ENCODE measurements at places on chromosomes 3 and 15. TPM values are rescaled to one million over a fixed set of nuclear protein-coding genes. Genes with fewer than 3 reads are reported as not detected.
A peak's percentile ranks its signal among the peaks of the same experiment; 100 is the strongest.

GRCh38 chr3:131907796-131908195 is 127.0 kb downstream of the CPNE4 start:
- no peak for DNase-seq

GRCh38 chr15:70584838-70585706 is 178.3 kb downstream of the UACA start:
- DNase-seq: peak; percentile 24

DNA sequence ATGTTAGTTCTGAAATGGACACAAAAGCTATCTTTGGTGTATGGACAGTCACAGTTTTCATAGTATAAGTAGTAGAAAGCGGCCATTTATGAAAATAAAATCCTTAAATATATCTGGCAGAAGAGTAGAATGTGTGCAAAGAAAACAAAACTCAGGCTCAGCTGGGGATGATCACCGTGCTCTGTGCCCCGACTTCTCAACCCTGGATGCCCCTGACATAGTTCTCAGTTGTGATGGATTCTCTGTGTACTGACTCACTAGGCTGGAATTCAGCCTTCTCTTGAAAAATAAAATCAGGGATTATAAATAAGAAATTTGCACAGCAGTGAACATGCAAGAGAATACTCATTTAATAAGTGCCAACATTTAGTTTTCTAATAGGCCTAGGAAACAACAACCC is 925.1 kb upstream of the NR2F2 start:
- peak; percentile 62 for DNase-seq

DNA sequence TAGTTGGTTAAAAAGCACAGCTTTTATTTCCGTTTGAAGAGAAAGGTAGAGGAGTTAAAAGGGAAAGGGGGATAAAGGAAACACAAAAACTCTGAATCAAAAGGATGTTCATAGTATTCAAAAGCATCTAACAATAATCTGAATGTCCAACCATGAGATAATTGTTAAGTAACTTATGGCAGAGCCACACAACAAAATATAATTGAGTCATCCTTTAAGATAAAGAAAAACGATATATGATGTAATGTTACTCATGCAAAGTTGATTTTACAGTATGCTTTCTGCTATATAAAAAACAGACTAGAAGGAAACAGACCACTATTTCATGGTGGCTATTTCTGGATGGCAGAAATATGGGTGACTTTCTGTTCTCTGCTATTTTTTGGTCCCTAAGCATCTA is 3.9 kb downstream of the XPC start:
- peak; percentile 57 for DNase-seq

- no peak for DNase-seq
These were observed 122.8 kb upstream of the GALNT15 start for GRCh38 chr3:16051691-16052090.

GRCh38 chr3:119825820-119826219 is 43.9 kb downstream of the NR1I2 start:
- no peak for DNase-seq

GRCh38 chr3:58072052-58072762 is 64.0 kb downstream of the FLNB start:
- DNase-seq: peak; percentile 81

- no peak for DNase-seq
These were observed 6.2 kb upstream of the TNFAIP8L3 start for GRCh38 chr15:51100785-51101489.

DNA sequence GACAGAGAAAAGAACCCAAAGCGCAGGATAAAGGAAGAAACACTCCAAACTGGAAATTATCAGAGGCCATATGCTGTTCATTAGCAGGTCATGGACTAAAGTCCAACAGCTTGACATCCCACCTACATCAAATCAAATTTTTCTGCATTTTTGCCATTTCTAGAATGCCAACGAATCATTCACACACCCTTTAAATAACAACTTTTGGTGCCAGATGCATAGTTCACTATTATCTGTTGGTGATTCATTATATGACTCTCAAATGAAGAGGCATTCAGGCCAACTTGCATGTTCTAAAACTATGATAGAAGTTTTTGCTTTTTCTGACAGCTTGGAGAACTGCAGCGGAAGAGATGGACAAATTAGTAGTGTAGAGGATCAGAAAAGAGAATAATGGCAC is 529.8 kb upstream of the NAALADL2 start:
- peak; percentile 54 for DNase-seq

DNA sequence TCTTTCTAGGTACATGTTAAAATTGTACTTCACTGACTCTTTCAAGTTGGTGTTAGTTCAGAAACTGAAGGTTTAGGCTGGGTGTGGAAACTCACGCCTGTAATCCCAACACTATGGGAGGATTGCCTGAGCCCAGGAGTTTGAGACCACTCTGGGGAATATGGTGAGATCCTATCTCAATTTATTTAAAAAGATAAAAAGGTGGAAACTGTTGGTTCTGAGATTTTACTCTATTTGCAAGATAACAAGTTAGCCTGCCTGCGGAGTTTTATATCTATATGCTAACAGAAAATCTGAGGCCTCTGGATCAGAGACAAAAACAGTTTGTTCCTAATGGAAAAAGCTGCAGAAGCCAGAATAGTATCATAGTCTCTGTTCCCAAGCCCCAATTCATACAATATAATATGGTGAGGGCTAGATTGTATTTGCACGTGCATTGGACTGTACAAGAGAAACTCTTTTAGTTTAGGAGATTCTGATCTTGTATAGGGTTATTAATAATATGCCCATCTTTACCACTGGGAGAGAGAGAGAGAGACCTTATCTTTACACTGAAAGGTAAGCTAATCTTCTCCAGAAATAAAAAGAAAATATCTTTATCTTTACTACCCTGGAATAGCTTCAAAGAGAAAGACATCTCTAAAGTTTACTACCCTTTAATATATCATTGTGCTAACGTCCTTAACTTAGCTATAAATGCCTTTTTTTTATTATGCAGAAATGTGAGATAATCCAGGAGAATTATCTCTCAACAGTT is 1267.6 kb downstream of the OTOL1 start:
- DNase-seq: no peak

- no peak for DNase-seq
These were observed 95.4 kb upstream of the DAZL start for GRCh38 chr3:16700651-16701050.

DNA sequence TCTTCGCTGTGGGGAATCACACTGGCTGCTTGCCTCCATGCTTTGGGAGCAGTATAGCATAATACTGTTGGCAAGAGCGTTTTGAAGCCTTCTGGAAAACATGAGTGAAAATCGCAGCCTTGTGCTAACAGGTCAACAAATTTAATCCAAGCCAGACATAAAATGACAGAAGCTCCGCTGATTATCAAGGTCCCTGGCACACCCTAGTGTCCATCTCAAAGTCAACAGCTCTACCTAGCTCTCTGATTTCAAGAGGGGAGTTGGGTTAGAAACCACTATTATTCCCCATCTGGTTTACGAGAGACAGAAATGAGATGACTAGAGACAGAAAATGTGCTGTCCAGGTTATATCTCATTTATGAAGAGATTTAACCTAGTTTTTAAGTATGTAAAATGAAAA is 73.6 kb upstream of the MDFIC2 start:
- DNase-seq: no peak

DNA sequence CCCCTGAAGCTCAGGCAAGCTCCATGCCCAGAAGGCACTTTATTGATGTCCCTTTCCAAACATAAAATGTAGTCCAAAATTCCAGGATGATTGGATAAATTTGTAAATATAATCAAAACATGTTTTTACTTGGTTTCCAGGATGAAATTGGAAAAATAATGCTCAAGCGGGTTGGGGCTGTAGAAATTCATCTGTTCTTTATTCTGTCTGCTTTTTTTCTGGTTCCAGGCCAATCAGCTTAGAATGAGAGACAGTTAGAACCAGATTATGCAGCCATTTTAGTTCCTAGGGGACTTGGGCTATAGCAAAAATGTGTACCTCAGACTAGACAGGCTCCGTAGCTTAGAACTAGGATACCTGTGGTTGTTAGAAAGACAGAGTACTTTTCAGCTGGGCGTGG is 450.8 kb downstream of the MCTP2 start:
- no peak for DNase-seq

DNA sequence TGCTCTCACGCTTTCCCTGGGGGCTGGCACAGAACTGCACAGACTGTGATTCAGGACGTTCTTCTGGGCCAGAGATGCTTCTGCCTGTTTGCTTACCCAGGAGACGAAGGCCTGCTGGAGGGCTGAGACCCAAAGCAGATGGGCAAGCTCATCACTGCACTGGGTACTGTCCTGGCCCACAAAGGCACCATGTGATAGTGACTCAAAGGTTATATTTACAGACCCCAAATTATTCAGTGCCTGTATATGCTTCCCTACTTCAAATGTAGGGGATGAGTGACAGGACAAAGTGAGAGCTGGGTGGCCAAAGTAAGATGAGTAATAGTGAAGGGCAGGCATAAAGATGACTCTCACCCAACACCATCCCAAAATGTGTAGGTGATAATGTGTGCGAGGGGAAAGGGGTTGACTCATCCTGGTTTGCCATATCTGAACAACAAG is 127.4 kb downstream of the WDR76 start:
- peak; percentile 33 for DNase-seq

DNA sequence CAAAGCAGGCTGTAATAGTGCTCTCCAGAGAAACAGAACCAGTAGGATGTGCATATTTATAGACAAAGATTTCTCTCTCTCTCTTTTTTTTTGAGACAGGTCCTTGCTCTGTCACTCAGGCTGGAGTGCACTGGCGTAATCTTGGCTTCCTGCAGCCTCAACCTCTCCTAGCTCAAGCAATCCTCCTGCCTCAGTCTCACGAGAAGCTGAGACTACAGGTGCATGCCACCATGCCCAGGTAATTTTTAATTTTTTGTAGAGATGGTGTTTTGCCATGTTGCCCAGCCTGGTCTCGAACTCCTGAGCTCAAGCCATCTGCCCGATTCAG is 67.1 kb upstream of the CHD2 start:
- no peak for DNase-seq

DNA sequence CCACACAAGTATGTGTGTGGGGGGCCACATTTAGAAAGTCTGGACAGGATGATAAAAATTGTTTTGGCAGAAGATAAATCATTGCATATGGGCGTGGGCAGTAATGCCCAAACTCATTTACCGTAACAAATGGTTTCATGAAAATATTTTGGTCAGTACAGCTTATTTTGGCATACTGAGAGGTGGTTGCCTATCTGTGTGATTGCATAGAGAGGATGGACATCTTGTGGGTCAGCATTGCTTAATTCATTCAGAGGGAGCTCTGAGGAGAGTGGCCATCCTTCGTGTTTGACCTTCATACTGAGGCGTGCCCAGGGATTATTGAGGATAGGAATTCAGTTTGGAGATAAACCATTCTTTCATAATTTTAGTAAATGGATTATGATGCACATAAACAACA is 162.5 kb downstream of the GAP43 start:
- no peak for DNase-seq

- DNase-seq: no peak
These were observed 9.1 kb upstream of the SYN2 start for GRCh38 chr3:11995120-11995519.

- DNase-seq: no peak
These were observed 36.9 kb downstream of the TCAIM start for GRCh38 chr3:44375450-44375849.

GRCh38 chr15:94230883-94231722 is at the start of gene MCTP2:
Gene MCTP2 (plus strand): TSS chr15:94231561. CDS start chr15:94298266, 66,705 bp downstream.
- peak; percentile 70 for DNase-seq

DNA sequence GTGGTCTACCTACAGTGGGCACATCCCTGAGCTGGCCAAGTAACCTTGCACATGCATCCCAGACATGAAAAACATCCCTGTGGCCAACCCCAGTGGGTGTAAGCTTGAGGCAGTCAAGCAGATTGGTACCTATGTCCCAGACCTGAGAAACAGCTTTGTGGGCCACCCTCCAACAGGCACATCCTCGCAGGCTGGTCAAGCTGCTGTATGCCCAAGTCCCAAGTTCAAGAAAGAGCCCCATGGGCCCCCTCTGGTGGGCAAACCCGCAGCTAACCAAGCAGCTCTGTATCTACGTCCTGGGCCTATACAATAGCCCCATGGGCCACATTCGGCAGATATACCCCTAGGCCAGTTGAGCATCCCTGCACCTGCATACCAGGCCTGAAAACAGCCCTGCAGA is 186.3 kb upstream of the GPR149 start:
- no peak for DNase-seq

DNA sequence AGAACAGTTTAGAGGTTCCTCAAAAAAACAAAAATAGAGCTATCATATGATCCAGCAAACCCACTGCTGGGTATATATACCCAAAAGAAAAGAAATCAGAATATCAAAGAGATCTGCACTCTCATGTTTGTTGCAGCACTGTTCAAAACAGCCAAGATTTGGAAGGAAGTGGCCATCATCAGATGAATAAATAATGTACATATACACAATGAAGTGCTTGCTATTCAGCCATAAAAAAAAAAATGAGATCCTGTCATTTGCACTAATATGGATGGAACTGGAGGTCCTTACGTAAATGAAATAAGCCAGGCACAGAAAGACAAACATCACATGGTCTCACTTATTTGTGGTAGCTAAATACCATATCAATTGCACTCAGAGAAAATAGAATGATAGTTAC is 58.4 kb downstream of the SCAPER start:
- no peak for DNase-seq

GRCh38 chr3:38614651-38615352 is 34.7 kb downstream of the SCN5A start:
- DNase-seq: no peak

- DNase-seq: peak; percentile 35
These were observed 3.3 kb upstream of the ADAMTS9 start for GRCh38 chr3:64691051-64691450.

KLHL6 gene
- not detected for total RNA-seq

RPL4 gene
- total RNA-seq: 6,510 TPM

SCAANT1 gene
- not detected for total RNA-seq

SKOR1 gene
- not detected for total RNA-seq

ACKR2 gene
- total RNA-seq: not detected

FBXO40 gene
- total RNA-seq: not detected

SLC28A1 gene
- total RNA-seq: not detected

All from IMR-90 (cell line).